ENCODE measurements at places on chromosomes 3 and 15. TPM values are rescaled to one million over a fixed set of nuclear protein-coding genes. Genes with fewer than 3 reads are reported as not detected.

- H3K36me3 ChIP-seq = no peaks in the 10 kb centered on the region
- no peak overlapping the region for H3K27ac ChIP-seq
These were observed 109.6 kb upstream of the RBMS3 start for GRCh38 chr3:29171043-29171990.

- H3K4me1 ChIP-seq = no peaks in the 10 kb centered on the region
- H3K4me3 ChIP-seq = no peak overlapping the region
- H3K27ac ChIP-seq = no peak overlapping the region
These were observed 54.6 kb downstream of the RBMS3 start for GRCh38 chr3:29335438-29335837.

DNA sequence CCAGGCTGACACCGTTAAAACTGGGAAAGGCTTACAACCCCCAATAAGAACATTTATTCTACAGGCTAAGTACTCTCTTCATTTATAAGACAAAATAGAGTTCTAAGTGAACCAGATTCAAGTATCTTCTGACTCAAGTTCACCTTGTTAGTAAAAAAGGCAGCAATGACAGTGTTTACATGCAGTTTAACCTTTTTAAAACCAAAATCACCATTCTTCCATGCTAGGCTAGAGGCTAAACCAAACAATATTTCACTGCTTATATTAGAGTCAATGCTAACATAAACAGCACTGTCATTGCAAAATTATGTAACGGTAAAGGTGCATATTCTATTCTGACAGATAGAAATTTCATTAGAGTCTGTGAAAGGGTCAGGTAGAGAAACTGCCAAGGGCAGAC lies 118.0 kb downstream of the FBN1 start:
- no peak overlapping the region for H3K27ac ChIP-seq
- no peaks in the 10 kb centered on the region for H3K27me3 ChIP-seq
- H3K4me3 ChIP-seq = no peak overlapping the region
- DNase-seq = no peak

DNA sequence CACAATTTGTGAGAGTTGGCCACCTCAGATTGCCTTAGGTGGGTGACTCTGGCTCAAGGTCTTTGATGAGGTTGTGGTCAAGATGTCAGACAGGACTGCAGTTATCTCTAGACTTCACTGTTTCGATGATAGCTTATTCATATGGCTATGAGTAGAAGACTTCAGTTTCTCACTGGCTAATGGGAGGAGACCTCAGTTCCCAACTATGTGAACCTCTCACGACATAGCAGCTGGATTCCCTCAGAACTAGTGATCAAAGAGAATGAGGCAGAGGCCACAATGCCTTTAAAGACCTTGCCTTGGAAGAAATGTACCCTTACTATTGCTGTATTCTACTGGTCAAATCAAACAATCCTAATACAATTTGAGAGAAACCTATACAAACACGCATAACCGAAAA lies 607.5 kb upstream of the ROBO2 start:
- no peak for DNase-seq
- H3K27me3 ChIP-seq = no peaks in the 10 kb centered on the region
- H3K27ac ChIP-seq = no peak overlapping the region

- no peak overlapping the region for H3K27ac ChIP-seq
- DNase-seq = no peak
- no peaks in the 10 kb centered on the region for H3K36me3 ChIP-seq
- no peak overlapping the region for H3K4me3 ChIP-seq
- H3K4me1 ChIP-seq = no peaks in the 10 kb centered on the region
- H3K27me3 ChIP-seq = no peaks in the 10 kb centered on the region
These were observed 489.0 kb upstream of the CDIN1 start for GRCh38 chr15:36090286-36090946.

- H3K27me3 ChIP-seq = peaks cover 32% of the 10 kb centered on the region
- DNase-seq = no peak
- H3K27ac ChIP-seq = no peak overlapping the region
- H3K4me3 ChIP-seq = no peak overlapping the region
These were observed 14.9 kb downstream of the GRAMD2A start for GRCh38 chr15:72182673-72183072.

TMEM40 gene
- not detected for total RNA-seq

TF gene
- total RNA-seq = 0.52 TPM

ADAMTSL3 gene
- total RNA-seq = not detected

Measured in activated naive CD4-positive, alpha-beta T cell treated with anti-CD3 and anti-CD28 coated beads for 36 hours (primary cell).